ENCODE measurements at places on chromosomes 2 and 18. TPM values are rescaled to one million over a fixed set of nuclear protein-coding genes. Genes with fewer than 3 reads are reported as not detected.

Gene STPG4
- not detected for total RNA-seq

Gene RASGRP3
- 55.7 TPM for total RNA-seq

Gene ADCY3
- 26.7 TPM for total RNA-seq

Gene UGT1A3
- not detected for total RNA-seq

Gene CASP10
- 6.2 TPM for total RNA-seq

Gene NEB
- total RNA-seq = 0.87 TPM

Gene NETO1
- not detected for total RNA-seq

Gene SERPINB3
- total RNA-seq = not detected
